COLO829 (cell line): ENCODE measurements at places on chromosomes 11 and 22.

DNA sequence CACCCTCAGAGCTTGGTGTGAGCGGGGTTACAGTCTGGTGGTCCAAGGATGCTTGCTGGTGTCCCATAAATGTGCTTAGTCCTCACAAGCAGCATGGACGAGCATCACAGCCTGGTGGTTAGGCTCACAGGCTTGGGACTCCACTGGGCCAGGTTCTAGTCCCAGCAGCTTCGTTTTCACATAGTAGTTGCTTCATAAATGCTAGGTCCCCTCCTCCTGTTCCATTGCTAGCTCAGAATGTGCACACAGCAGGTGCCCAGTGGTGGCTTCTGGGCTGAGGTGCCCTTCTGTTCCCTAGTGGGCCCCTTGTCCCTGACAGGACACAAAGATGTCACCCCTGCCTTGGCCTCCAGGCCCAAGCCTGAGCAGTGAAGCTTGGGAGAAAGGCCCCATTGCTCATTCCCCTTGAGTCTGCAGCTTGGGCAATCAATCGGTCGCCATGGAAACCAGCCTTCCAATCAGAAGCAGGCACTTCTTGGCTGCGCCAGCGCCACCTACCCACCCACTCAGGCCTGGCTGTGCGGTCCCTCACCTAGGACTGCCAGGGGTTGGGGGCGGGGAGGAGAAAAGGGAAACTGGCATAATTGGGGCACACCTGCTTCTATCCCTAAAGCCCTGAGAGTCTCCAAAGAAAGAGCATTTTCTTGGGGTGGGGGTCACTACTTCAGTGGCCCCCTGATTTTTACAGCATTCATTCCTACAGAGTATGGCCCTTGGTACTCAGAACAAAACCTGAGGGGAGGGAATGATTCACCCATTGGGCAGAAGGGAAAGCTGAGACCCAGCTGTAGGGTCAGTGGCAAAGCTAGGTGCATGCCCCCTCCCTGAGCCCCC is 48.1 kb downstream of the CYTH4 start:
- DNase-seq: peak; percentile 69

DNA sequence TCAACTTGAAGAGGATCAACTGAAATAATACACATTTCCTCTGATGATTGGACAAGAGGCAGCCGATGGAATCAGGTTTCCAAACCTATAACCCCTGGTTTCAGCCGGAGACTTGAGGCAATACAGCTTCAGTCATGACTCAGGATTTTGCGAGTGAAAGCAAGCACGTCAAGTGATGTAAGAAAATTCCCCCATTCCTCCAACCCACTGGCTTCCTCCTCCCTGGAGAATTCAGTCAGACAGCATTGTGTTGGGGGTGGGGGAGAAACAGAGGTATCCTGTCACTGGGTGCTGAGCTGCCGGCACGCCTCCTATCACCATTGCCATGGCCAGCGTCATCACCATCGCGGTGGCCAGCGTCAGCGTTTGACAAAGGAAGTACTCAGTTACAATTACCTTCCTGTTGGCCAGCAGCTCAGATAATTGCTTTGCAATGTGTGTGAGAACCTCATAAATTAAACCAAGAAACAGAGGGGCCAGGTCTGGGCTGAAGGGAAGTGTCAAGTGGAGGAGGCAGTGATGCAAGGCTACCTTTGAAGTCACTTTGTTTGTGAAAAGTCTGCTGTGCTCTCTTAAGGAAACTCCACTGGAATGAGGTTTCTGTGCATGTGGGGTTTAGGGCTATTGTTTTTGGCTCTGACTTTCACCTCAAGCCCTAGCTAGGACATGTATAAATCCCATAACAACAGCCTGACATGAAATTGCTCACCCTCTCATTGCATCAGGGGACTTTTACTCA is 50.2 kb downstream of the LIF start:
- DNase-seq: peak; percentile 100

DNA sequence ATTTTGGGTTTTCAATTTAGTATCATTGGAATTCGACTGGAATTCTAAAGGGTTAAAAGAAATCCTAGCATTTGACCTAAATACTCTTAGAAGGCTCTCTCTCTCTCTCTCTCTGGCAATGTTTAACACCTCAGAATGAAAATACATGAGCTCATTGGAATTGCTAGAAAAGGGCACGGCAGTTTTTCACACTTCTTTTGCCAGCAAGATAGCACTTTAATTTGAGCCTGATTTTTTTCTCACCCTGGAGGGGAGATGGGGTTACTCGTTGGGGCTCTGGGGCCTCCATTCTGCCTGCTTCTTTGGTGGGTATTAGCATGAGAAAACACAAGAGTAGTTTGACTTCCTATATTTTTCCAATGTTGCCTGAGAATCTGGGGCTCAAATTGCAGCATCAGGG is 22.8 kb upstream of the CLMP start:
- no peak for DNase-seq

DNA sequence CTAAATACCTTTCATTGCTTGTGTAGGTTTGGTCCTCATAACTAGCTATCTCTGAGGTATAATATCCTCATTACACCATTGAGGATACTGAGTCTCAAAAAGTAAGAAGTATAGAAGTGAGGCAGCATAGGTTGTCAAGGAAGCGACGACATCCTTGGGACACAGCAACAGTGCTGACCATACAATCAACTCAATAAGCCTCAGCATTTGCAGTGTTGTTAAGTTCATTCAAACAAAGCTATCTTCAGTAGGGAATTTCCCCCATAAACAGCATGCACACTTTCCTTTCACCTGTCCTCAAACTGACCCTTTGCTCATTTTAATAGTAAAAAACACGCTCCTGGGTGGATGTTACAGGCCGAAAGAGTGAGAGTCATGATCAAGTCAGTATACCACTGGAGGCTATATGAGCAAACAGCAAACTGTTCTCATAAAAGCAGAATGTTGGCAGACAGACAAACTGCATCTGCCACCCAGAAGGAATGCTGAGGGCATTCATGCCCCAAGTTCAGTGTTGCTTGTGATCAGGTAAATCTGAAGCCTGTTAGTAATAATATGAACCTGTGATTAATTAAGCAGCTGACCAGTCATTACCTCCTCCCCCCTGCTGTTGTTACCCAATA is 756.2 kb upstream of the TENM4 start:
- DNase-seq: no peak

DNA sequence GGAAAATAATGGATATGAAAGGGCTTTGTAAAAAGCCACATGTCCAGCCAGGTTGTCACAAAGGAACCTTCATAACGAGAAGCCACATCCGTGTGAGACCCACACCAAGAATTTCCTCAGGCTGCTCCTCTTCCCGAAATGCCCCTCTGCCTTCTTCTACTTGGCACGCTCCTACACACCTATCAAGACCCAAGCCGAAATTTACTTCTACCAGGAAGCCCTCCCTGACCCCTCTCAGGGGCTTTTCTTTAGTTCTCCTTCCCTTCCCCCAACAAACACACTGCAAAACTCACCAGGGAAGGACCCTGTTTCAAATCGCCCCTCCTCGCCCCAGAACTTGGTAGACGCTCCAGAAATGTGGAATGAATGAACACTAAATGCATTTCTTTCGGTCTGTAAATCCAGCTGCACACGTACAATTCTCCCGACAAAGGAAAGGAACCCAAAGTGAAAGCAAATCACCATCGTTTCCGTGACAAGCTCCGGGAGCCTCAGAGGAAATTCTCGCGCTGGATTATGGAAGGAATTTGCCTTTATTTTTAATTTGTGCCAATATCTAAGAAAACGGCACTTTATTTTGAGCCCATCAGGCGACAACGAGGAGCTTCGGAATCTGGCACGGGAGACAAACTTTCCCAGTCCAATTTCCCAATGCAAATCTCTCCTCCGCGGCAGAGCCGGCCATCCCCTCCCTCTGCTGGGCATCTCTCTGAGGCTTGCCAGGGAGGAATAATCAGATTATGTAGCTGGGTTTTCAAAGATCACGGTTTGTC is 13.2 kb upstream of the SHISAL1 start:
- DNase-seq: no peak

- DNase-seq: no peak
Observed at GRCh38 chr22:17939579-17939978, 84.8 kb downstream of the MICAL3 start.

- no peak for DNase-seq
Observed at GRCh38 chr11:106998916-106999188, 19.4 kb downstream of the GUCY1A2 start.

GRCh38 chr11:133889188-133889587 is 43.9 kb upstream of the SPATA19 start:
- DNase-seq: no peak

DNA sequence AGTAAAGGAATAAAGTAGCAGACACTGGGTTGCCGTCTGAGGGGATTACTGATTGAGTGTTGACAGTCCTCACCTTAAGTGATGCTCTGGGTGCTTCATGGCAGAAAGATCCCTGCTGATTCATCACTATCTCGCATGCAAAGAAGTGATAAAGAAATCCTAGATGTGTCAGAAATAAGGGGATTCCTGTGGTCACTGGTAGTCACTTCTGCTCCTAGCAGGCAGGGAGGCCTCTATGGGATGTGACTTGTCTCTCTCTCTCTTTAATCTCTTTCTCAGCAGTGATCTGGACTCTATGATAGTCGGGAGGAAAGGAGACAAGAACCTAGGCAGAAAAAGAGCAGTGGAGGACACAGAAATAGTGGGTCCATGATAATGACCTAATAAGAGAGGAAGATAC is 30.9 kb upstream of the OR56A1 start:
- no peak for DNase-seq

GRCh38 chr22:40374567-40374966 is 4.2 kb downstream of the SGSM3 start:
- DNase-seq: no peak

GRCh38 chr11:9459667-9460321 is 1.0 kb upstream of the ZNF143 start:
- no peak for DNase-seq

DNA sequence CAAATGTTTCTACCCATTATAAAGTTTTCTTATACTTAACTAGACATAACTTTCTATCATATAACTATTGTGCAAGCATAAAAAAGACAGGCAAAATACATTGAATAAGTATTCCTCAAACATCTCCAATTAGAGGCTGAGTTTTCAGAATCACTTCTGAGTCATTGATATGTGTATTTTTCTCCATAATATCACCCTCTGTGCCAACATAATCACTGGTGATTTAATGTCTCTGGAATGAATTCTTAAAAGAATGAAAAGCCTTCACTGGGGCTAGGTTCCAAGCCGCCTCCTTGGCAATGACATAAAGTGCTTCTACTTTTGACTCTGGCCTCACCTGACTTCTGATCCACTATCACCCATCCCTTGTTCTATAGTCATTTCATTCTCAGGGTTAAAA is 197.0 kb upstream of the E2F8 start:
- peak; percentile 61 for DNase-seq

GRCh38 chr11:59212744-59213631 is at the start of gene MPEG1:
Gene MPEG1, minus strand, starts transcription at chr11:59212927. Its CDS starts 62 bp downstream, at chr11:59212865.
- DNase-seq: no peak

GRCh38 chr22:32544953-32545558 is 70.4 kb downstream of the FBXO7 start:
- DNase-seq: no peak

DNA sequence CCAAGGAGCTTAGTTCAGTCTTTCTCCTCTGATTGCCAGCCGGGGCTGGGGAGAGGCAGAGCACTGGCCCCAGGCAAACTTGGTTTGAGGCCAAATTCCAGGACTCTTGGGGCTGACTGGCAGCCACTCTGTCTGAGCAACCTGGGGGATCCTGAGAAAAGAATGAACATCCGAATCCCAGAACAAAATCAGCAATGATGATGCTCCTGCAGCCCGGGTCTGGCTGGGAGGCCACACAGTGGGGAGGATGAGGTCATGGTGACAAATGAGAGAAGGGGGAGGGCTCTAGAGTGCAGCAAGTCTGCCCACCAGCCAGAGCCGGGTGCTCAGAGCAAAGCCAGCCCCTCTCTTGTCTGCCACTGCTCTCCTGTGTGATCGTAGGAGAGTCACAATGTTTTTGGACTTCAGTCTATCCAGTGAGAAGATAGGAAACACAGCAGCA is 71.8 kb upstream of the PAX6 start:
- no peak for DNase-seq

- no peak for DNase-seq
Observed at GRCh38 chr11:62169448-62169847, 20.6 kb upstream of the SCGB1D1 start.

- DNase-seq: no peak
Observed at GRCh38 chr11:117953024-117953671, 23.9 kb upstream of the TMPRSS13 start.

GRCh38 chr11:115144914-115145313 is 359.3 kb downstream of the CADM1 start:
- no peak for DNase-seq

- no peak for DNase-seq
Observed at GRCh38 chr11:78780889-78781288, 206.2 kb upstream of the NARS2 start.

DNA sequence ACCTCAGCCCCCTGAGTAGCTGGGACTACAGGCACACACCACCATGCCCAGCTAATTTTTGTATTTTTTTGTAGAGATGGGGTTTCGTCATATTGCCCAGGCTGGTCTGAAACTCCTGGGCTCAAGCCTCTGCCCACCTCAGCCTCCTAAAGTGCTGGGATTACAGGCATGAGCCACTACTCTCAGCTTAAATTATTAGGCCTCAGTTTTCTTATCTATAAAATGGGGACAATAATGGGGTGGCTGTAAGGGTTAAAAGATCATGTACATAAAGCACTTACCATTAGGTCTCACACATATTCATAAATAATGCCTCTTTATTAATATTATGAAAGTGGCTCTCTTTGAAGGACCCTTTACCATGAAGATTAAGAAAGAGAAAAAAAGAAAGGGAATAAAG is 31.5 kb upstream of the CKAP5 start:
- DNase-seq: no peak

DNA sequence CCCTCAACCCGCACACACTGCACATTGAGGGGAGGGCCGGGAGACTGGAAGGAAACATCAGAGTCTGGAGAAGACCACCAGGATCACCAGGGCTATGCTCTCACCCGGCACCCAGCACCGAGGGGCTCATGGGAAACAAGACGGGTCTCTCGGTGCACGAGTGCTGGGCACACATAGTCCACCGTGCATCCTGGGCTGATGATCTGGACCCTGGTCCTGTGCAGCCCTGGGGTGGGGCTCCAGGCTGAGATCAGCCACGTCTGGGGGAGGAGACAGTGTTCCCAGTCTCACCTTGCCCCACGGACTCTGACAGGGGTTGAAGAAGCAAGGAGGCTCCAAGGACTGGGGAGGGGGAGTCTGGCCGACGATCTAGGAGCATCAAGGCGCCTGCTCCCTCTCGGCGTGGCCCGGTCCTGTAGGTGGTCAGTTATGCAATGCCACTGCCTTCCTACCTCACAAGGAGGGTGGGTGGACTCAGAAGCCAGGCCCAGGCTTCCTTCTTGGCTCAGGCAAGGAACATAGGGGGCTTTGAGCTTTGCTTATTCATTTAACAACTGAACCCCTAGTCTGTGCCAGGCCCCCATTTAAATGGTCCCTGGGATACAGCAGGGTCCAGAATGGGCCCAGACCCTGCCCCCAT is 11.4 kb upstream of the CD81 start:
- no peak for DNase-seq

DNA sequence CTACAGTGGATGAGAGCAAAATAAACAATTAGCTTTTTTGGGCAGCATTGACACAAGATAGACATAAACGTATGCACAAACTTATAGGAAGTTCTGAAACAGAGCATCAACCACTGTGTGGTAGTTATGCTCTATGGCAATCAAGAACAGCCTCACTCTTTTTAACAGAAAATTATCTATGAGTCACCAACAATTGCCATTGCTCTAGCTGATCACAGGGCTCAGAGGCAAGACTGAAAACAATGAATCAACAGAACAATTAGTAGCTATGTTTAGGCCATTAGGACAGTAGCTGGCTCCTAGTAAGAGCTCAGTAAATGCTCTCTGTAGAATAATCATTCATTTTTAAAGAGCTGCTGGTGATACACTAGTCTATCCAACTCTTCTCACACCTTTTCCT is 34.9 kb upstream of the PICALM start:
- peak; percentile 76 for DNase-seq

- no peak for DNase-seq
Observed at GRCh38 chr22:39219071-39220039, 25.4 kb downstream of the PDGFB start.
